ENCODE measurements at places on chromosomes 2 and 18.

DNA sequence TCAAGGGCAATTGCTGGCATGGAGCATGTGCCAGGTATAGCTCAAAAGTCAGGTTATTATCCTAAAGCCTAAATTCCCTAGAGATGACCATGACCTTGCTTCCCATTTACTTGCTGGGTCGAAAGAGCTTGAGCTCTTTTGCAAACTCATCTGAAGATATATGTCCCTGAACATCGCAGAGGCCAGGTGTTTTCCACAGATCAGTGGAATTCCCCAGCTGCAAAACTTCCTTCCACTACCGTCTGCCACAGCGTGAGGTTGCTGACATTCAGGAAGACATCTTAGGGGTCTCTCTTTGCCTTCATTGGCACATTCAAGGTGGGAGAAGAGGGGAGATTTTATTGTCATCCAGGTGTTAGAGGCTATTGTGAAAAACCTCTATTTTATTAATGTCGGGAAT lies 171.0 kb downstream of the MIB1 start:
- no peak for DNase-seq

DNA sequence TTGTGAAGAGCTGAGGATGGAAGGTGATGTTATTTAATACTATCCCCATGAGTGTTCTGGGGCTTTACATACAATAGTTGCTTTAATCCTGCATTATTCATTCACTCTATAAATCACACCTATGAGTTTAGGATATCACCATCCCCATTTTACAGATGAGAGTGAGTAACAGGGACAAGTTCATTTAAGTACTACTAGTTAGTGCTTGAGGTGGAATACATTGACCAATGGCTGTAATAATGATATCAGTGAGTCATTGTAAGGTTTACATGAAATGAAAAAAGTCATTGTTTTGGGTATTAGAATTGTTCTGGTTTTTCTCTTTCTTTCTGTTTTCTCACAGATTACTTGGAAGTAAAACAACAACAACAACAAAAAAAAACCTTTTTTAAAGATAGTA lies 42.5 kb downstream of the TANC1 start:
- DNase-seq: no peak

GRCh38 chr18:4412286-4412685 lies 42.8 kb downstream of the DLGAP1 start:
- no peak for DNase-seq

DNA sequence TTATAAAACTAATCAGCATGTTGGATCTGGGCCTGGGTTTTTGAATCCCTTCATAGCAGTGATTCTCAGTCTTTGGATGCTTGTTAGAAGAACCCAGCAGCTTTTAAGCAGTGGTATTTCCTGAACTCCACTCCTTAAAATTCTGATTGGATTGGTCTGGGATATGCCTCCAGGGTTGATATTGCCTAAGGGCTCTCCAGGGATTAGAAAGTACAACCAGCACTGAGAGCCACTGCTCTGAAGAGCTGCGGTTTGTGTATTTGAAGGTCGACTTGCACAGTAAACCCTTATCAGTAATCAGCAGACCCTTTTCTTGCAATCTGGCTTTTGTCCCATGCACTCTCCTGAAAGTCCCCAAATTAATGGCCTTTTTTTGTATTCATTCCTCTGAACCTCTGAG lies 17.0 kb upstream of the RBMS1 start:
- DNase-seq: peak; percentile 65

DNA sequence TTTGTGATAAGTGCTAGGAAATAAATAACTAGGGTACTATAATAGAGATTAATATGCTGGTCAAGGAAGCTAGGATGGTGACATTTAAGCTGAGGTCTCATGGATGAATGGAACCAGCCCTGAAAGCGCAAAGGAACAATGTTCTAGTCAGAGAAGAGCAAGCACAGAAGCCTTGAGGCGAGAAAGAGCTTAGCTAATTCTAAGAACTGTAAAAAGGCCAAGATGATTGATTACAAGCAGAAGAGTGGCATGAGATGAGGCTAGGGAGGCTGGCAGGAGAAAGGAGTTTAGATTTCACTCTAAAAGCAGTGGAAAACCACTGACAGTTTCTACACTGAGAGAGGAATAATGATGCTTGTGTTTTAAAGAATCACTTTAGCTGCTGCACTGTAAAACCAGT lies 3.4 kb upstream of the YIPF4 start:
- no peak for DNase-seq

GRCh38 chr2:28972778-28973335 lies 8.2 kb upstream of the TOGARAM2 start:
- no peak for DNase-seq

DNA sequence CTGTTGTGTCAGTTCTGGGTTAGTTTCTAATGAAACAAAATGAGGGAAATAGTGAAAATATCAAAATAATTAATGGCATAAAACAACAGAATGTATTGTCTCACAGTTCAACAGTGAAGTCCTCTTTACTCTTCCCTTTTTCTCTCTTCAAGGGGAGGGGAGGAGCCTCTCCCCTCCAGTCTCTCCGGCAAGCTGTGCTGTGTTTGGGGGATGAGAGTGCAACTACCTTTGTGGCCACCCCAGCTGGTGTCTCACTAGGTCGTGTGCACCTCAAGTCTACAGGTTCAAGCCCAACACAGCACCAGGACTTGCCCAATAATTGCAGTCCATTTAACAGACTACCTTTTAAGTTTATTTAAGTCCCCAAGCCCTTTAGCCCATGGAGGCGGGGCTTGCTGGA lies 271.7 kb upstream of the DOK6 start:
- DNase-seq: no peak

All from GM03348 (cell line).